ENCODE measurements at places on chromosomes 13 and 19.

- no peak for DNase-seq
These were observed 3.6 kb downstream of the ARHGAP45 start for GRCh38 chr19:1070576-1070930.

- DNase-seq, result no peak
These were observed 16.2 kb downstream of the COL4A2 start for GRCh38 chr13:110323172-110323891.

DNA sequence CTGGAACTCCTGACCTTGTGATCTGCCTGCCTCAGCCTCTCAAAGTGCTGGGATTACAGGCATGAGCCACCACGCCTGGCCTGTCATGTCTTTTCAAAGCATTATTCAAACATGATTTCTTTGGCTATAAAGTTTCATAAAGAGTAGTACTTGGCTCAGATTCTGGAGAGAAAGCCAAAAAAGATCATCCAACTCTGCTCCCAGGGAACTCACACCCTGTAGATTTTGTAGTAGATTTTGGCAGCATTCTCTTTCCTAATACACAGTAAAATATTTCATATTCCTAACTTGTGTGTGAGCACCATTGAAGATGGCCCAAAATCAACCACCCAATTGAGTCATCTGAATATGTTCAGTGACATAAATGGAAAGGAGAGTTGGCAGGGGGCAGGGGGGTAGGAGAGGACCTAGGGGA, 48.4 kb downstream of the CAB39L start:
- DNase-seq, result no peak

GRCh38 chr19:52140032-52140710, 433 bp upstream of the ZNF616 start:
- DNase-seq, result no peak

GRCh38 chr19:3987619-3988371, 2.5 kb upstream of the EEF2 start:
- DNase-seq, result peak; percentile 90

GRCh38 chr19:37251308-37252229, 33.6 kb downstream of the ZNF383 start:
- DNase-seq, result peak; percentile 14

- DNase-seq, result no peak
These were observed 1988.1 kb upstream of the PCDH20 start for GRCh38 chr13:63403733-63404132.

DNA sequence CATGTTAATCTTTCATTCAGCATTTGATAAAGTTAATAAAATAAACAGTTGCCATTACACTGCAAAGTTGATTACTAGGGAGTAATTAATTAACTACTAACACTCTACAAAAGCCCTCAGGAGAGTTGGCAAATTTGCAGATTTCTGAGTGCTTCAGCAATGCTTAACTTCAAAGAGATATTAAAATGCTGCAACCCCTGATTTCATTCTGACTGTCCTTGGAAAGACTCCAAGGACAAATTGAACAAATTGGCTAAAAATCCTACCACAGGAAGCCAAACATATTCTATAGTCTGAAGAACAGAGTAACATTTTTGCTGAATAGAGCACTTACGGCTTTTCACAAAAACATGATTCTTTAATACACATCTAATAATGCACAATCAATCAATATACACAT, 1543.0 kb downstream of the SLITRK5 start:
- no peak for DNase-seq

All from stimulated activated CD4-positive, alpha-beta T cell treated with anti-CD3 and anti-CD28 coated beads, Interleukin-2, amount 100 ng/mL, for 24 hours (primary cell).